ENCODE measurements at places on chromosomes 13 and 19.

DNA sequence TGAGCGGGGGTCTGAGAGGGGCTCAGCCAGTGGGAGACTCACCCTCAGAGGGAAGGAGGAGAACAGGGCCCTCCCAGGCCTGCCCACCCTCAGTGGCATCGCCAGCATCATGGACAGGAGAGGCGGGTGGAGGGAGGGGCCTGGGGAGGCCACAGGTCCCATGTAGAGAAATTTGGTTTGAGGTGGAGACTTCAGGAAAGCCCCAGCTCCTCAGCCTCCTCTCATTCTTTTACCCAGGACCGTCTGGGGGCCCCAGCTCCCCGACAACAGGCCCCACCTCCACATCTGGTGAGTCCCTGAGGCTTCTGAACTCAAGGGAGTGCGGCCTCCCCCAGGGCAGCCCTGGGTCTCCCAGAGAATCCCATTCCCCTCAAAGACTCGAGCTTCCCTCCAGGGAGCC is 3.1 kb downstream of the LILRB1 start:
- DNase-seq: no peak

GRCh38 chr13:85582890-85583289 is 216.3 kb downstream of the SLITRK6 start:
- no peak for DNase-seq

- DNase-seq: no peak
These were observed 518.2 kb upstream of the HTR2A start for GRCh38 chr13:47415048-47415447.

DNA sequence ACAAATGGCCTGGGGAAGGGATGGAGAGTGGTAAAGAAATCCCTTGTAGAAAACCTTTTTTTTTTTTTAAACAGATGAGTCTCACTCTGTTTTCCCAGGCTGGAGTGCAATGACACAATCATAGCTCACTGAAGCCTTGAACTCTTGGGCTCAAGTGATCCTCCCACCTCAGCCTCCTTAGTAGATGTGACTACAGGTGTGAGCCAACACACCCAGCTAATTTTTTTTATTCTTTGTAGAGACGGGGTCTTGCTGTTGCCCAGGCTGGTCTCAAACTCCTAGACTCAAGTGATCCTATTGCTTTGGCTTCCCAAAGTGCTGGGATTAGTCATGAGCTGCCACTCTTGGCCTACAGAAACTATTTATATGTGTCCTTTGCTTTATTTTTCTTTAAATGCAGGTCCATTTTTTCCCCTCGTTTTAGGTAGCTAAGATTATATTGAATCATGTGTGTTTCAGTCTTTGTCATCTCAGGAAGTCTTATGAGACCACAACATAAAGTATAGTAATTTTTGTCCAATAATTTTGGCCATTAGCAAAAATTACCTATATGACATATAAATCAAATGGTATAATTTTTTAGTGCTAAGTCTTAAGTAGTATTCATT is 10.5 kb downstream of the LPAR6 start:
- no peak for DNase-seq

- no peak for DNase-seq
These were observed 343.7 kb downstream of the SPRY2 start for GRCh38 chr13:79997244-79997643.

GRCh38 chr19:53927739-53928138 is 18.7 kb downstream of the CACNG7 start:
- DNase-seq: no peak

- no peak for DNase-seq
These were observed 11.7 kb downstream of the BCKDHA start for GRCh38 chr19:41409288-41409687.

DNA sequence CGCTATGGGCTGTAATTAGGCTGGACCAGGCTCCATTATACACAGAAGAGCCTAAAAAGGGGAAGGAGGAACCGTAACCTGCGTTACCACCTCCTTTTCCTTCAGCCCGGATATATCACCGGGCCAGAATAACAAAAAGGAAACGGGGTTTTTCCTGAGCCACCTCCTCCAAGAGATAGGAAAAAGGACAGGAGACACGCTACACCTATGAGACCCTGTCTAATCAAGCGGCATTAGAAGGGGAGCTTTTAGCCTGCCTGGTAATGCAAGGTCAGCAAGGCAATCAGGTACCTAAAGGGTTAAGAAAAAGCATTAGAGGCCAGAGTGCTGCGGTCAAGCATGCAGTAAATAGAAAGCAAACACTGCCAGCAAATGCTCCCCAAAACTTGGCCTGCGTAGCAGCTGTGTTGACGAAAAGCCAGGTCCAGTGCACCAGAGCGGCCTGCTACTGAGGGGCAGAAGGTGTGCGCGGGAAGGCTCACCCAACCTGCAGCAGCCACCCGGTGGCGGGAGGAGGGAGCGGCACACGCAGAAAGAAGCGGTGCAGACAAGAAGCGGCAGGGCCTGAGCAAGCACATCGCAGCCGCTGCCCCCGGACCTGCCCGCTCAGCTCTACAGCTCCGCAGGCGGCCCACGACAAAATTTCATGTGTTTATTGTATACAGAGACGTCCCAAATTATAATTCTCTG is 1466.1 kb downstream of the UQCRFS1 start:
- DNase-seq: no peak
